AG09309 (cell line): ENCODE measurements at places on chromosomes 2 and 18.

DNA sequence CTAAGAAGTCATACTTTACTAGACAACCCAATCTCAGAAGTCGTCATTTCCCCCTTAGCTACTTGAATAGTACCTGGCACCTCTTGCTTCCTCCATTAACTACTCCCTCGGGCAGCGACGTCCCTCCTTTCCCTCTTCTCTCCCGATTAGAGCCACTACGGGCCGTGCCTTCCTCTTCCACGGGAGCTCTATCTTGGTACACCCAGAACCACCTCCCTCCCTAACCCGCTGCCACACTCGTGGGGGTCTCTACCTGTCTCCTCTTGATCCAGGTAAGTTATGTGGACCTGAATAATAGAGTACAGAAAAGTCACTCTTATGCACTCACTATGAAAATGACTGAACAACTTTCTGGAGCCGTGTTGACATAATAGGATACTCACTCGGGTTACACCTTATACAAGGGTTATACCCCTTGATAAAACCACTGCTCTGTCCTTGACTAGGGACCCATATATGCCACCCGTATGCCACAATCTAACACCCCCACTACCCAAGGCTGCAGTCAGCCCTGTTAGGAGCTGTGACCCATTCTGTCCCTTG is 595 bp upstream of the HDHD2 start:
- DNase-seq = no peak

DNA sequence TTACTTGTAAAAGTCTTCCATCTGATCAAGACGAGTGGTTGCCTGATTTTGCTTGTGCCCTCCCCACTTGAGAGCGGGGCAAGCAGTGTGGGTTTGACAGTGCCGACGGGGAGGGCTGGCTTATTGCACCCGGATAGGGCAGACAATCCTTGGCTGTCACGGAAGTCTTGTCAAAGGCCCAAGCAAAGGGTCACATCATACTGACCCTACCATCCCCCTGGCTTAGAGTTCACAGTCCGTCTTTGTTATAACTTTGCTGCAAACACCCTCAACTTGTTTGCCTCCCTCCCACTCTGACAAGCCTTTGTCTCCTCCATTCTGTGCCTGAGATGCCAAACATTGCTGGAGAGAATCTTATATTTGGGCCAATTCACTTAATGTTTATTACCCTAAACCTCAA is 165.9 kb upstream of the MSH6 start:
- no peak for DNase-seq

DNA sequence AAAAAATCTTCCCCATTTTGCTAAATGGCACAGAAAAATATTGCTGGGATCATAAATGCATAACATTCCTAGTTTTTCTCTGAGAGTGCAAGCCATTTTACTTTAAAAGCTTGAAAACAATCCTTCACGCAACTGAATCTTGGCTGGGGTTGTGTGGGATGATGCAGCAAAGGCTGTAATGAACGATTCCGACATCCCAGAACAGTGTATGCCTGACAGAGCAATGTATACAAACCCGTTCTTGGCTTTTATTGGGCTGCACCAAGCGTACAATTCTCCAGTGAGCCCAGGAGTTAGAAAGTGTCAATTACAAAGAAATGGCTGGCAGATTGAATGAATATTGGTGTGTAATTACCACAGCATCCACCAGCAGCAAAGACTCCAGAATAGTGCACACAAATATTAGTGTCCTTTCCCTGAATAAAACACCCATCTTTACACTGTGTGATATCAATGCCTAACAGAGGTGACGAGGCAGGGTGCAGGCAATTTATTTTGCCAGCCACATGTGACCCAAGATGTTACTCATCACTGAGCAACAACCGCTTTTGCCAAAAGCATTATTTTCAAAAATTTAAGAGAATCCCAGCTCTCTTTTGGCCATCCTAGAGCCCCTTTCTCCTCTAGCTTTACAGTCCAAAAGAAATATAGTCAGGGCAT is 578.6 kb upstream of the CHAC2 start:
- no peak for DNase-seq

DNA sequence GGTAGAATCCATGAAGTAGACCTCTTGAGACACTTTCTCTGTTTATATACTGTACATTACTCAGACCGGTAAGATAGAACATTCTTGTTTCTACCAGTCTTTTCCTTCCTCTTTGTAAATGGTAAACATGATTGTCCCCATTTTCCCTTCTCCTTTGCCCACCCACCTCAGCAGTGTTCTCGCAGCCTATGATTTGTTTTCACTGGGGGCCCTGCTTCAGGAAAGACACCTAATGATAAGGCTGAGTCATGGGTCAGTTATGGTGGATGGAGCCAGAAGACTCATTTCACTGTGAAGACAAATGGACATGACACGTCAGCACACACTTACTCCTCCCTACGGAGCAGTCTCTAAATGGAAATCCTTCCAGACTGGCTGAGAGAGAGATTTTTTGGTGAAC is 23.7 kb downstream of the CENPO start:
- peak; percentile 27 for DNase-seq

DNA sequence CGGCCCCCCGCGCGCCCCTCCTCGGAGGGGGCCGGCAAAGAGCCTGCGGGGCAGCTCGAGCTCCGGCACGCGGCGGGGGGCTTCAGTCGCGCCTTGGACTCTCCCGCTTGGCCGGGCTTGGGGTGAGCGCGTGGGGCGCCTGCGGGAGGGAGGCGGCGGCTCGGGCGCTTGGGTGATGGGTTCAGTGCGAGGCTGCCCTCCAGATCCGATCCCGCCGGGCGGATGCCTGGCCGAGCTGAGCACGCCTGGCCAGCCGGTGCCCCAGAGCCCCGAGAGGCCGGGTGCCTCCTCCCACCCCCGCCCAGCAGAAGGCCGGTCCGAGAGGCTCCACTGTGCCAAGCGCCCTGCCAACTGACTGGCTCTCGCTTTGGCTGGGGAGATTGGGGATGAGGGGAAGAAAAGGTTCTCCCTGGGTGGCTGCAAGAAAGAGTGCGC is 273 bp upstream of the NXPH2 start:
- no peak for DNase-seq

GRCh38 chr2:35163948-35164347 is 1191.6 kb upstream of the CRIM1 start:
- DNase-seq = no peak

DNA sequence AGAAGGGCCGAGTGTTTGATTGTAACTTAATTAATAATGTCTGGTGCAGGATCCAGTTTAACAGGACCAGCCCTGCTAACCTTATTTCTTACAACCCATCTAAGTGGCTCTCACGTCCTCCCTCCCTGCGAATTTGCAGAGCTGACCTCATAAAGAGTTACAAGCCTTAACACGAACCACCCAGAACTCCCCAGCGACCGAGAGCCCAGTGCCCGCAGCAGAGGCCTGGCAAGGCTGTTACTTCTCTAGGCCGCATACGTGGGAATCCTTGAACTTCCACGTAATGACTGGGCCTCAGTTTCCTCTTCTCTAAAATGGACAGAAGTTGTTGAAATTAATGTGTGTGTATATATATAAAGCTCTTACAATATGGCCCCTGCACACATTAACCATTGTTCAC is 55.5 kb downstream of the PXDN start:
- DNase-seq = no peak

- no peak for DNase-seq
Observed at GRCh38 chr2:167504695-167505094, 616.4 kb downstream of the XIRP2 start.

- no peak for DNase-seq
Observed at GRCh38 chr2:239719791-239720360, 305.3 kb downstream of the NDUFA10 start.

DNA sequence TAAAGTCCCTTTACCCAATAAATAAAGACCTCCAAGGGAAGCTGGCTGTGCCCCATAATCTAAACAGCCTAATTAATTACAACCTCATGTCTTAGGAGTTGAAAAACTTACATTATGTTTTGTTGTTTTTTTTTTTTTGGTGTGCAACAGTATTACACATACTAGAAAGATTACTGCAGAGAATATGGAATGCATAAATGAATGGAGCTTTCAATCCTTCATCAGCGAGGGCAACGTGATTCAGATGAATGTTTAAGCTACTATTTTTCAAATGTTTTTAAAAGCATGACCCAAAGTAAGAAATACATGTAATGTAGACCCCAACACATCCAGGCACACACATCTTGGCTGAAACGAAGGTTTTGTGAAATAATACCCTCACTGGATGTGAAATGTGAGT is 167.1 kb upstream of the FN1 start:
- no peak for DNase-seq

GRCh38 chr18:25251068-25251467 is 100.9 kb downstream of the ZNF521 start:
- no peak for DNase-seq

DNA sequence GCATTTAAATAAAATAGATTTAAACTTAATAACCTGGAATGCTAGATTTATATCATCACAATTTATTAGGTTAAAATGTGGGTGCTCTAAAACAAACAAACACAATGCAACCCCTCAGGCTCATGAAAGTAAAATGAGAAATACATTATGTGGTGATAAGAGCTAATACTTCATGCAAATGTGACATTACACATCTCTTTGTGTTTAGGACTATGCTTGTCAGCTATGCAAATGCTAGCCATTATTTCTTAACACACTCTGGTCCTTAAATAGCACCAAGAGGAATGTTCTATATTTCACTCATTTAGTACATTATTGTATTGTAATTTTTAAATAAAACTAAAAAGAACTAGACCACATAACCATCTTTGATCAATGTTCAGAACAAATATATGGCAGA is 627.6 kb downstream of the DPP10 start:
- DNase-seq = no peak

- DNase-seq = no peak
Observed at GRCh38 chr18:44924785-44925499, 244.3 kb downstream of the SETBP1 start.

DNA sequence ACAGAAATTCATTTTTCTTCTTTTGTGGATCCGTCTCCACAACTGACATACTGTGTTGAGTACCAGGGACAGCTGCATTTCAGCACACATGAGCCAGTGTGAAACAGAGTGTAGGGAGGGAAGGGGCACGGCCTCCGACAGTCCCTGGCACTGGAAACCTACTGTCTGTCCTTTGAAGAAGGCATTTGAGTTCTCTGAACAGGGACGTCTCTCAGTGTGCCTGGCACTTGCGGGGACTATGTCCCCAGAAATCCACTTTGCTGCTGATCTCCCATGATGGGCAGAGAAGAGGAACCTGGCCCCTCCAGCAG is 48.1 kb downstream of the PLB1 start:
- no peak for DNase-seq

DNA sequence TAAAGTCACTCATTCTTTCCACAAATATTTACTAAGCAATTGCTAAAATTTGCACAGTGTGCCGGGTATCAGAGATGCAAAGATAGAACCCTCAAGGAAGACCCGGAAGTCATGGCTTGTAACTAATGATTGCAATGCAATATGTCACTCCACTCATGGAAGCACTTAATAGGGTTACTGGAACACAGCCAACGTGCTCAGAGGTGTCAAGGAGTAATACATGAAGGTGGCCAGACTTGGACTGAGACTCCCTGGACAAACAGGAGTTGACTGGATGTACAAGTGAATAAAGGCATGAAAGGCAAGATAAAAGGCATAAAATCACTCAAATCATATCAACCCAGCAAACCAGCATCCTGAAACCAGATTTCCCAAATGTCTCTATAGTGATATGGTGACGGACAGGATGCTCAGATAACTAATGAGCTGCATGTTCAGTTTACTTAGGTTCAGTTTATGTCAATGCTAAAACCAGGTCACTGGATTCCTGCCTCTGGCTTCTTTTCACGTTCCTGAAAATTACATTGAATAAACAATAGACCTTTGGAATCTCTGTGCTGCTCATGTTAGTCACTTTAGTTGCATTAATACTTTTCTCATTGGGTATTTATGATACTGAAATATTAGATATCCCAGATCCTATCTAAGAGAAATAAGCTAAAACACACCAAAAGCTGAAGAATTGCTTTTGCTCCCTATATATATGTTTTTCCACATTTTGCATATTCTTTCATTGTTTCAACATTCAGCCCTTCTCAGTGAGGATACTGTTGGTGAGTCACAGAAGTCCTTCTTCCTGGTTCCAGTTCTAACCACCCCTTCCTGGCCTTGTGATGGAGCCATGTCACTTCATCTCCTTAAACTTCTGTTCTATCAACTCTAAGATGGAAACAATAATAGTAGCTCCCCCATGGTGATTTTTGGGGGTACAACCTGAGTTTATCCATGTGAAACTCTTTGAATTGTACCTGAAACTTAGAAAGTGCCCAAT is 688.9 kb upstream of the ID2 start:
- DNase-seq = no peak
